Cortex of kidney (tissue), 1 donor: ENCODE measurements at places on chromosomes 11 and 22.

DNA sequence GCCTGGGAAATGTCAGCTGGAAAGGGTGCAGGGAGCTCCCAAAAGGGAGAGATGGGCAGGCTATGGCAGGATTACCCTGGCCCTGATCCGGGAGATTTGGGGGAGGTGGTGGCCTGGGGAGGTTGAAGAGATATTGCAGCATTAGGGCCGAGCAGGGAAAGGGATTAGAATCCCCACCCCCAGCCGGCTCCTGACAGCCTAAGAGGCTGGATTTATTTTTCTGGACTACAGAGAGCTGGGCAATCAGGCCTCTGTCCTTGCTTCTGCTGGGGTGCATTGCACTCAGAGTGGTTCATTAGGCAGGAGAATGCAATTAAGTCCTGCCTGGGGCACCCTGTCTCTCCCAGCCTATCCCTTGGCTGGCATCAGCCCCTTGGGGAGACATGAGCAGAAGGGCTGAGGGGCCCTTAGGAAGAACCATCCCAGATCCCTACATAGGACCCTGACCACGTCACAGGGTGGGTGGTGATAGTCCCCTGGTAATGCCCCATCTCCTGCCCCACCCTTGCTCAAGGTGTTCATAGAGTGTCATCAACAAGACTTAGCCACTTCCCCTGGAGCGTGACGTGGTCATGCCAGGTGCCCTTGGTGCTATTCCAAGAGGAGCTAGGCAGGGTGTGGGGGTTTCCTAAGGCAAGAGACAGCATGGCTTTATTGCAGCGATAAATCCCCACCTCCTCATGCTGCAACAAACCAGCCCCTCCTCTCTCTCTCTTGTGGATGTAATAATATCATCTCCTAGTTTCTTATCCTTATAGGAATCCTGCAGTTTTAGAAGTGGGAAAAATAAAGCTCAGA is 38.4 kb upstream of the KLHL35 start:
- DNase-seq = no peak

- DNase-seq = no peak
Measured at GRCh38 chr11:78449866-78450265, 32.2 kb upstream of the GAB2 start.

- no peak for DNase-seq
Measured at GRCh38 chr22:26658161-26658560, 773 bp downstream of the MIAT start.

GRCh38 chr22:41262250-41262765 is 21.6 kb upstream of the CHADL start:
- no peak for DNase-seq

GRCh38 chr11:95152876-95153856 is 63.5 kb downstream of the ENDOD1 start:
- DNase-seq = no peak

DNA sequence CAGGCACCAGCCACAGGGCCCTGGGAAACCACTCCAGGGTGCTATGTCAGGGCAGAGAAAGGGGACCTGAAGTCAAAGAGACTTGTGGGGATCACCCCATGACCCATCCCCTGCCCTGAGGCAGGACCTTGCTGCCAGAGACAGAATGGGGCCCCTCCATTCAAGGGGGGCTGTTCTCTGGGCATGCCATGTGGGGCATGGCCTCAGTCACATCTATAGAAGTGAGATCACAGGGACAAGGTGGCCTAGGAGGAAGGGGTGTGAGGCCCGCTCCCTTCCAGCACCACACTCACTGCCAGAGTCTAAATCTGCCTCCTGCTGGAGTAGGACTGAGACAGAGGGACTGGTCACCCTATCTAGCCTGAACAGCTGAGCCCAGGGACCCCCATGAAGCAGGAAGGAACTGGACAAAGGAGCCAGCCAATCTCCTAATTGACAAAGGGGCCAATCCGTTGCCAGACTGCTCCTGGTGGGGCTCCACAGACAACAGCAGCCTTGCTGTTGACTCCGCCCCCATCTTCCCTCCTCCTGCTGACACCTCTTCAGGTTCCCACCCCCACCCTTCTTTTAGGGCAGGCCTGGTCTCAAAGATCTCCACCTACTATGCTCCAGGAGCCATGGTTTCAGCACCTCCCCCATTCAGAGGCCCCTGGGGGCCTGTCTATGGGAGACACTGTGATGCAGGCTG is 26.0 kb downstream of the NEAT1 start:
- DNase-seq = no peak

DNA sequence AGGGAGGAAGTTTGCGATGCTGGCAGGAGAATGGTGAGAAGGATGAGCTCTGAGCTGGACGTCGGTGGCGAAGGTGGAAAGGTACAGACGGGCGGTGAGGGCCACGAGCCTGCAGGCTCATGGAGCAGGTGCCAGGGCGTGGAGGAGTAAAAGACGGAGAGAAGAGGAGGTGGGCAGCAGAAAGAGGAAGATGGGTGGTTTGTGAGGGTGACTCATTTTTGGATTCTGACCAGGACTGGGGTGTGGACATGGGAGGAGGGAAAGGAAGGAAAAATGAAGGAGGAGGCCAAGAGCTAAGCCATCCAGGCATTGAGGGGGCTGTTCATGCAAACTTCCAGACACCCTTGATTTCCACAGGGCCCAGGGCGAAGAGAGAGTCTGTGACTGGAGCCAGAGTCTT is 3.5 kb downstream of the ZDHHC24 start:
- DNase-seq = no peak

DNA sequence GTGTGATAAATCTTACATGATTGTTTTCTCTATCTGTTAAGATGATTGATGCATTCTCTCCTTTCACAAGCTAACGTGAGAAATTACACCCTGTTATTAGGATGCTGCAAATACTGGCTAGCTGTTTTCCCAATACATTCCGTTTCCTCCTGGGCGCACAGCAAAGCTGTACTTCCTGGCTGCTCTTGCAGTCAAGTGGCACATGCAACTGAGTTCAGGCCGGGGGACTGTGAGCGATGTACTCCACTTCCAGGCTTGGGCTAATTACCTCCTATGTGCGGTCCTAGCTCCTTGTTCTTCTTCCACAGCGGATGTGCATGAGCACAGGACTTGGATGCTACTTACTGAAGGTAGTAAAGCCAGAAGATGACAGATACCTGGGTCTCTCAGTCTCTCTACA is 234.9 kb upstream of the SESN3 start:
- no peak for DNase-seq

DNA sequence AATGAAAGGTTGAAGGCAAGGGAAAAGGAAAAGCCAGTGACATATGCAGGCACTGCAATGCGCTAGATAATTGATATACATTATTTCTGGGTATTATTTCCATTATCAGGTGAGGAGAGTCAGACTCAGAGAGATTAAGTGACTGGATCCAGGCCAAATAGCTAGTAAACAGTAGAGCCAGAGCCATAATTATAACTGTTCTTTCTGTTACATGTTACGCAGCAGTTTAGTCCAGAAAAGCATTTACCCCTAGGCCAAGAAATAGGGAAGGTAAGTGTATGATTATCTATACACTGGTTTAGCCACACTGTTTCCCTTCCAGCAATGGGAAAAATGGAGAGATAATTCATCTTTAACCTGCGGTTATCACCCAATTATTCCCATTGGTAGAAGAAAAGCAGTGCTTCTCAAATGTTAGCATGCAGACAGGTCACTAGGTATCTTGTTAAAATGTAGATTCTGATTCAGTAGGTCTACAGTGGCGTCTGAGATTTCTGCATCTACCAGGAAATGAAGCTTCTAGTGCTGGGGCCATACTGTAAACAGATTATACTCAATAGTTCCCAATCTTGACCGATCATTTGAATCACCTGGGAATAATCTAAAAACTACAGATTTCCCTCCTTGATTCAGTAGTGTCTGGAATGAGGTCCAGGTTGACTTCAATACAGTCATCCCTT is 69.4 kb downstream of the RBFOX2 start:
- DNase-seq = no peak

GRCh38 chr11:59706518-59707285 is 6.9 kb downstream of the OR10V1 start:
- no peak for DNase-seq

DNA sequence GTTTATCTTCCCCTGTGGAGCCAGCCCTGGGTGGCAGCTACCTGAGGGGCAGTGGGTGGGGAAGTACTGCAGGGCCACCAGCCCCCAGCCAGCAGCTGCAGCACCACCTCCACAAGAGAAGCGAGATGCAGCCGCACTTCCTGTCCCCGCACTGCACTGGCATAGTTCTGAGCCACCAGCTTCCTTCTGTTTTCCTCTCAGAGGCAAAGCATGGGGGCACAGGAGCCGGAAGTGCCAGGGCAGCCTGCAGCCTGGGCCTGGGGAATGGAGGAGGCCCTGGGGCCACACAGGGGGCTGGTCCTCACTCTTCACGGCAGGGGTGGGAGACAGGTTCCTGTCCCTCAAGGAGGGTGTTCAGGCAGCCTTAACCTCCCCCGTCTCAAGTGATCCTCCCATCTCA is 11.9 kb upstream of the SH3BP1 start:
- DNase-seq = no peak

- DNase-seq = no peak
Measured at GRCh38 chr11:94576306-94576705, 9.1 kb downstream of the PIWIL4 start.

DNA sequence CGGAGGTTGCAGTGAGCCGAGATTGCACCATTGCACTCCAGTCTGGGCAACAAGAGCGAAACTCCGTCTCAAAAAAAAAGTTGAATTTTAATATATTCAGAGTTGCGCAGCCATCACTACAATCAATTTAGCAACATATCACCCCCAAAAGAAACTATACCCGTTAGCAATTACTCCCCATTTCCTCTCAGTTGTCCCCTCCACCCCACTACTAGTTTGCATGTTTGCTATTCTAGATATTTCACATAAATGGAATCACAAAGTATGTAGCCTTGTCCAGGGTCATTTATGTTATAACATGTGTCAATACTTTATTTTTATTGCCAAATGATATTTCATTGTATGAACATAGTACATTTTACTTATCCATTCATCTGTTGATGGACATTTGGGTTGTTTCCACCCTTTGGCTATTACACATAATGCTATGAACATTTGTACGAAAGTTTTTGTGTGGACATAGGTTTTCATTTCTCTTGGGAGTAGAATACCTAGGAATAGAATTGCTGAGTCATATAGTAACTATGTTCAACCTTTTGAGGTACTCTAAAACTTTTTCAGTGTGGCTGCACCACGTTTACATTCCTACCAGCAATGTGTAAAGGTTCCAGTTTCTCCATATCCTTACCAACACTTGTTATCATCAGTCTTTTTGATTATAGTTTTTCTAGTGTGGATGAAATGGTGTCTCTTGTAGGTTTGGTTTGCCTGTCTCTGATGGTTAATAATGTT is 2.2 kb downstream of the ZNF143 start:
- DNase-seq = no peak

- DNase-seq = no peak
Measured at GRCh38 chr11:47532597-47533213, 20.2 kb downstream of the CELF1 start.

- DNase-seq = no peak
Measured at GRCh38 chr11:118689503-118689851, 10.0 kb upstream of the TREH start.

GRCh38 chr11:46505741-46506482 is 87.9 kb downstream of the AMBRA1 start:
- no peak for DNase-seq

- DNase-seq = no peak
Measured at GRCh38 chr11:115340874-115341273, 163.3 kb downstream of the CADM1 start.

GRCh38 chr11:123301696-123302400 is 106.8 kb upstream of the CLMP start:
- no peak for DNase-seq

DNA sequence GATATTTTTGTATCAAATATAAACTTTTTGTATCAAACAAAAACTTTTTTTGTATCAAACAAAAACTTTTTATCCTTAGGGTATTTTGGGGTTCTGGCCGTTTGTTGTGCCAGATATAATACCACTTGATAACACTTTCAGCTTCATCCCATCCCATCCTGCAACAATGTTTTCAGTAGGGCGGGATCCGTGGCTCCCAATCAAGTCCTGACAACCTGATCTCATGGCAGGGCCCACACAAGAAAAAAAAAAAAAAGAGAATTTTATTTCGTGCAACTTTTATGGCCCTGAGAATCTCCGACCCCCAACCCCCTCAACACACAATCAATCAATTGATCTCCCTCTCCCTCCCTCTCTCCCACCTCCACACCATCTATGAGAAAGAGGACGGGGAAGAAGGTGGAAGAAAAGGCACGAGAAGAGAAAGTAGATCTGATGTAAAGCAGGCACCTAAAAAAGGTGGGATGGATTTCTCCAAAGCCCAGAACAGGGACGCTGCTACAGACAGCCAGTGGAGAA is 4749.6 kb upstream of the OR11H1 start:
- DNase-seq = no peak

DNA sequence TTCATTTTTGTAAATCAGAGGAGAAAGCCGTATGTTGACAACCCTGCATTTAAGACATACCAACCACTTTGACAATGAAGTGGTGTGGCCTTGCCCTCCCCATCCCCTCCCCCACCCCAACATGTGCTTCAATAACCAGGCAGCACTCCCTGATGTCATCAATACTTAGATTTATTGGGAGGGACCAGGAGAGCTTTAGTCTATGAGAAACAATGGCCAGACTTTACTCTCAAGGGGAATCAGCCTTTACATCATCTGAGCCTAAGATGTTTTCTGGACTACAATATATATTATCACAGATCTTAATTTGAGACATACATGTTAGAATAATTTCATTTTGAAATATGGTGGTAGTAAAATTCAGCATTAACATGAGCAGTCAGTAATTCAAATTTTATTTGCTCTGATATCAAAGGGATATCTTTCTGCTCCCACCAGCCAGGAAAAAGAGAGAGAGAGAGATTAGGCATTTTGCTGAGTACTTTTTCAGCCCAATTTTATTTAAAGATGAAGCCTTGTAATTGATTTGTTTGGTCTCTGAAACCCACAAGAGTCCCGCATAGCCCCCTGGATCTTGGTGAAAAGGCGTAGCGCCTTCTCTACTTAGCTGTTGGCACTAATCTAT is 38.1 kb downstream of the PARVA start:
- DNase-seq = no peak

GRCh38 chr11:132123449-132123848 is 753.0 kb downstream of the NTM start:
- DNase-seq = no peak

DNA sequence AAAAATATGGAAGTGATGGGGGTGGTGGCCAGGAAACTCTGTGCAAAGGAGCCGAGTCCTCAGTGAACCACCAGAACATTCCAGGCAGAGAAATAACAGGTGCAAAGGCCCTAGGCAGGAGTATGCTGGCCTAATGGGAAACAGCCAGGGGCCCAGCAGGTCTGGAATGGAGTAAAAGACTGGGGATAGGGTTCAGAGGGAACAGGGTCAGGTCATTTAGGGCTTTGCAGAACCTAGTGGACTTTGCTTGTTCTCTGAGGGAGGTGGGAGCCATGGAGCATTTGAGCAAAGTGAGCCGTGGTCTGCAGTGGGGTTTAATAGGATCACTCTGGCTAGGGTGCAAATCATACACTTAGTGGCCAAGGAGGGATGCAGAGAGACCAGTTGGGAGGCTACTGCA is 8.7 kb downstream of the CRYBB3 start:
- no peak for DNase-seq

- DNase-seq = no peak
Measured at GRCh38 chr11:106276126-106276525, 198.7 kb downstream of the AASDHPPT start.
